ENCODE measurements at places on chromosomes 5 and 9.

- DNase-seq = no peak
Observed at GRCh38 chr9:102650896-102651295, 344.2 kb upstream of the CYLC2 start.

DNA sequence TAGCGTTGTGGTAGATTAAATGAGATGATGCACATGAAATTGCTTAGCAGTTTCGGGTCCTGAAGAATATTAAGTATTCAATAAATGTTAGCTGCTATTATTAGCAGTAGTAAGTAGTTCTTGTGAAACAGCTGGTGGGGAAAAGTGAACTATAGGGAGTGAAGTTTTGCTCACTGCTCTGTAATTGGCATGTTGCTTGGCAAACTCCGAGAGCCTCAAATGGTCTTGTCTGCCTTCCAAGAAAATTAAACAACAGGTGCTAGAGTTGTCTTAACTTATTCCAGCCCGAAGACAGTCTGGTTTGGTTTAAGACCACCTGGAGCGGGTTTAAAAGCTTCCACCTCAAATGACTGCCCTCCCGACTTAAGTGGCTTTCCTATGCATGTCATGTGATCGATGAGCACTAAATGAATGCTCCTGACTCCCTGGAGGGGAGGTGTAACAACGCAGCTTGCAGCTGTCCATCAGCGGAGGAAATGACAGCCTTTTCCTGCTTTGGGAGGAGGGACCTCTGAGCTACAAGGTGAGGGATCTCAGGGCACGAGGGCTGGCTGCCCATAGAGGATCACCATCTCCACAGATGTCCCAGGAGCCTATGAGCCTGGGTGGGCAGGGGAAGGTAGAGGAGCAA is 202.9 kb upstream of the PANK3 start:
- DNase-seq = peak; percentile 28

GRCh38 chr5:140344683-140345423 is 1.6 kb downstream of the HBEGF start:
- no peak for DNase-seq

- no peak for DNase-seq
Observed at GRCh38 chr5:78286290-78286689, 8.2 kb downstream of the AP3B1 start.

DNA sequence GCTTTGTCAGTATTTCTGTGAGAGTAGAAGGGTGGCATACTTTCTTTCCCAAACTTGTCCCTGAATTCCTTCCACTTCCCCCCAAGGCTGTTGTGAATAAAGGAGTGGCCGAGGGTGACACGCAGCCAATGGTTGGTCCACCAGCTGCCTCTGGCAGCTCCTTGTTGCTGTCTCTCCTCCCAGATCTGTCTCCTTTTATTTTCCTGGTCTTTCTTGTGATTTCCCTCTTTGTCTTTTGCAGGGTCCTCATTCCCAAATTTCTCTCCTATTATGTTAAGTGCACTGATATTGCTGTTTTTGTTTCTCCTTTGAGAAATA is 137.5 kb upstream of the HMHB1 start:
- DNase-seq = no peak

DNA sequence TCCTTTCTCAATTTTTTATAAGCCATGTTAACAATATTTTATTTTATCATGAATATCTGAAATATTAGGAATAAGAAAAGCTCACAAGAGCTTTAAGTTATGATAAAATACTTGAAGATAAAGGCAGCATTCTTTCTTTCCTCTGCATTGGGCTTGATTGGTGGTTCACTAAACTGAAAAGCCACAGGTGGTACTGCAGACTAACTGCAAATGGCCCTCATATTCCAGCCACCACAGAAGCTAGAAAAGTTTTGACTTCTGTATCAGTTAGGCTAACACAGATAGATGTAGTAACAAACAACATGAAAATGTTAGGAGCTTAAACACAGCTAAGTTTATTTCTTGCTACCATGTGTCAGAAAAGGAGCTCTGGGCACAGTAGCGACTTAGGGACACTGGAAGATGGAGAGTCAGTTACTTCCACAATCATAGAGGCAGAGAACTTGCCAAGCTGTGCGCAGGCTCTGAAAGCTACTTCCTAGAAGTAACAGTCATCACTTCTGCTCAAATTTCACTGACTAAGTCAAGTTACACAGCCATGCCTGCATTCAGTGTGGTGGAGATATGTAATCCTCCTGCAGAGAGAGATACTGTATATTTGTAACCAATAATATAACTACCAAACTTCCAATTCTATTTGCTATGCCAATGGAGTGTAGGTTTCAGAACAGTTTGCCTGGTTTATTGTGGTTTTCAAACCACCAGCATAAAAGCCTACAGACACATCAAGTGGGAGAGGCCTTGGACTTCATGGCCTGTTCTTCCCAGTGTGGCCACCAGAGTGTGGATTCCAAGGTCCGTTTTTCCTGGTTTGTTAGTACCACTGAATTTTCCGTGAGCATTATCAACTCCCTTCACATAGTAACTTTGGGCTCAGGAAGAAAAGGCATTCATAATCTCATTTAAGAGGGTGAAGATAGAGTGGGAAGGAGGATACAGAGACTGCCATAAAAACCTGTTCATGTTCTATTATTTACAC is 268.3 kb downstream of the PJA2 start:
- peak; percentile 7 for DNase-seq

DNA sequence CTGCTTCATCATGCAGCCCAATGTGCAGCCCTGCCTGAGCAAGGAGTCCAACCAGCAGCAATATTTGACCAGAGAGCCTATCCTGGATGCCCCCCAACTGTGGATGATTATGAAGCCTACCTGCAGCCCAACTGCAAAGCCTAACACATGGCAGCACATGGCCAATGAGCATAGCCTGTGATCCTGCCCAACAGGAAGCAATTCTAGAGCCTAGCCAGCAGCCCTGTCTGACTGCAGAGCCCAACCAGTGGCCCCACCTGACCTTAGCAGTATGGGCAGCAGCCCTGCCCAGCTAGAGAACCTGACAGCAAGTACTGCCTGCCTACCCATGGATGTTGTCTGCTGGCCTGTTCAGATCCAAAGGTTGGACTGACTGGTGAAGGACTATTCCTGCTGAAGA is 97.3 kb upstream of the SH3GL2 start:
- no peak for DNase-seq

DNA sequence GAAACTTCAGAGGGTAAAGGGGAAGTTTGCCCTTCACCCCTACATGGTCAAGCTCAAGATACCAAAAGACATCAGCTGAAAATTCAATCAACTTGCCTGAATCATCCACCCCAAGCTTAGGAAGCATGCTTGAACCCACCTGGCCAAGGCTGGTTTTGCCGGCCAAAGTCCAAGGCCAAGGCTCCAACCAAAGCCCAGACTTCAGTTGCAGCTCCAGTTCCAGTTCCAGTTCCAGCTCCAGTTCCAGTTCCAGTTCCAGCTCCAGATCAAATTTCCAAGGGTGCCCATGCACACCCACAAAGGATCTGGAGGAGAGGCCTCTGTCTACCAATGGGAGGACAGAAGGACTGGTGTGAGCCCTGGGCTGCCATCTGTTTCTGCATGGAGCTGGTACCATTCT is 4.6 kb upstream of the SERINC5 start:
- DNase-seq = no peak

DNA sequence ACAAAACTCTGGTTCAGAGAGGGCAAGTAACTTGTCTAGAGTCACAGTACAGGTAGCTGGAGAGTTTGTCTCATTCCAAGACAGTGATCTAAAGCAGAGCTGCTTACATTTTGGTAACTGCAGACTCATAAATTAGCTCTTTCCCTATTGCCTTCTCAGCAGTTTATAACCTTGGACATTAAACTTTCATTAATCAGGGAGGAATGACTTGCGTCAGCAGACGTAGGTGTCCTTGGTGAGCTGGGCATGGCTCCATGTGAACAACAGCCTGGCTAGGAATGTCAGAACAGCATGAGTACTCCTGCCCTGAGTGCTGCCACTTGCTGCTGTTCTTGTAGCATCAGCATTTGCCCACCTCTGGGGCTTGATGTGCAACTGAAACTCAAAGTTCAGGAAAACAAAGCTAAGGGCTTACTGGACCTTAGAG is 2.2 kb upstream of the ALDOB start:
- DNase-seq = no peak

- DNase-seq = no peak
Observed at GRCh38 chr9:98724810-98725530, 16.2 kb upstream of the GABBR2 start.

DNA sequence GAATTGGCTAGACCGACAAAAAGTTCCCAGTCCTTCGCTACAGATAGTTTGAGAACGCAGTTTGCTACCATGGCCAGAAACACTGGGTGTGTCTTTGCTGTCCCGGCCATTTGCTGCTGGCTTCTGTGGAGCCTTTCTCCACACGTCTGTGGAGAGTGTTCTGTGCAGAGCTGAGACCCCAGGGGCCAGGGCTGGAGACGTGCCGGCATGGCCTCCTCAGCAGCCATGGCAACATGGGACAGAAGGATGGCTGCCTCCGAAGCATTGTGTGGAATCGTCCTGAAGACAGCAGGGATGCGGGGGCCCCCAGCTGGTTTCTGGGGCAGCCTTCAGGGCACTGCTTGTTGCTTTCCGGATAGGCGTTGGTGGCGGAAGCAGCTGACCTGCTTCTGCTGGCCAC is 142.8 kb downstream of the GADD45G start:
- no peak for DNase-seq

DNA sequence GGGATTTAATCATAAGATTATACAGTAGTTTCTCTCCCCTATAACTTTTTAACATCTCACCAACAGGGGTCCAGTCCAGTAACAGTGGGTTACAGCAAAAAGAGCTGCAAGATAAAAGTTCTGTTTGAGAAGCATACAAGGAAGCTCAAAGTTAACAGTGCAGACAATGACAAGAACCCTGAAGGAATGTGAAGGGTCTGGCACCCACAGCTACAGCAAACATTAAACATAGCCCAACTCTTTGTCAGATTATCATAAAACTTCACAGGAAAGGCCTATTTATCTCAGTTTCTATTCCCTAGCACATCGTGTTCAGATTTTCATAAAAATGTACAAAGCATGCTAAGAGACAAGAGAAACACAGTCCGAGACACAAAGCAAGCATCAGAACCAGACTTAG is 309.4 kb downstream of the DIRAS2 start:
- no peak for DNase-seq

DNA sequence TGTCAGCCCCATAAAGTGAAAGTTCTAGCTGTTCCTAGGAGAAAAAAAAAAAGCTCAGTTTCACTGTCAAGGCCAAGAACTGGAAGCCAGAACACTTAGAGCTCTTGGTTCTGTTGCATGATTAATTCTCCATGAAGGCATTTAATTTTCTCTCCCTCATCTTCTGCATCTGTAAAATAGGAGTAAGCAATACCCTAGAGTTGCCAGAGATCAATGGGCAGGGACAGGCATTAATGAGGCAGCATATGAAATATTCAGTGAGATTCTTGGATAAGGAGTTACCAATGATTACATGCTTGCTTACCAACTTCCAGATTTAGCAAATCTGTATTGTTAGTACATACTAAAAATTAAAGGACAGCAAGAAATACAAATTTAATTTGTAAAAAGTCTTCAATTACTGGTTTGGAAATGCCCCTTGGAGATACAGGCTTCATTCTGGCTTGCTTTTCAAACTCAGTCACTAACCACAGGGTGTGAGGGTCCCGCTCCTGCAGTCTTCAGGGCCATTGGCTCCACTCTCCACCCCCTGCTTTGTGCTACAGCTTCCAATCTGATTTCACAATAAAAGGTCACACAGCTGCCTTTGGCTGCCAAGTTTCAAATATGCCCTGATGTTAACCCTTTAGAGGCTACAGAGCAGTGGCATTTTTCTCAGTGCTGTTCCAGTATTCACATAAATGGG is 624.6 kb downstream of the BNC2 start:
- no peak for DNase-seq

DNA sequence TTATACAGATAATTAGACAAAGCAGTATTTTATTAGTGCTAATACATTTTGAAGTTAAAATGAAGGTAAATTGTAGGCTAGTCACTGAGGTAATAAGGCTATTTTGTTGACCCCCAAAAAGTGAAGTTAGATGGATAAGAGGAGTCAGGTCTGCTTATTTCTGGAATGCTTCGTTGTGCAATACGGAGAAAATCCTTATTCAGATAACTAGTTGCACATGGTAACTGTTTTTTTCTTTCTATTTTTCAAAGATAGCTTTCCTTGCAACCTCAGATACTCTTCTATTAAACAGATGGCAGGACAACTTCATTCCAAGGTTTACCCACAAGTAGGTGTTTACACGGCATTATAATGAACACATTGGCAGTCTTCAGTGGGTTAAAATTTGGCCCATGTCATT is 101.1 kb downstream of the TMEM174 start:
- DNase-seq = no peak

DNA sequence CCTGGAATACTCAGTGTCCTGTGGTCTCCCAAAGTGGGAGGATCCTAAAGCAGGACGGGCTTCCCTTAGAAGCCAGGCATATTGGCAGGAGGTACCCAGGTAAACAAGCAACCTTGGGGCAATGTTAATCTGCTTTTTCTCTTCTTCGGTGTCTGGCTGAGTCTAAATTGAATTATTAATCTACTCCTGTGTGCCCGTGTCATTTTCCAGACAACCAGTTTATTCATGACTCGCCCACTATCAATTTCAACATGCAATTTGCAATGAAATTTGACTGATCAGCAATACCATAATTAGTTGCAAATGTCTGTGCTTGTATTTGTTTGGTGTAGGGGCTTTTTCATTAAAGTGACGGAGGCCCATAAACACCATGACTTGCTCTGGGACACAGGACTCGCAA is 32.9 kb upstream of the JADE2 start:
- no peak for DNase-seq

DNA sequence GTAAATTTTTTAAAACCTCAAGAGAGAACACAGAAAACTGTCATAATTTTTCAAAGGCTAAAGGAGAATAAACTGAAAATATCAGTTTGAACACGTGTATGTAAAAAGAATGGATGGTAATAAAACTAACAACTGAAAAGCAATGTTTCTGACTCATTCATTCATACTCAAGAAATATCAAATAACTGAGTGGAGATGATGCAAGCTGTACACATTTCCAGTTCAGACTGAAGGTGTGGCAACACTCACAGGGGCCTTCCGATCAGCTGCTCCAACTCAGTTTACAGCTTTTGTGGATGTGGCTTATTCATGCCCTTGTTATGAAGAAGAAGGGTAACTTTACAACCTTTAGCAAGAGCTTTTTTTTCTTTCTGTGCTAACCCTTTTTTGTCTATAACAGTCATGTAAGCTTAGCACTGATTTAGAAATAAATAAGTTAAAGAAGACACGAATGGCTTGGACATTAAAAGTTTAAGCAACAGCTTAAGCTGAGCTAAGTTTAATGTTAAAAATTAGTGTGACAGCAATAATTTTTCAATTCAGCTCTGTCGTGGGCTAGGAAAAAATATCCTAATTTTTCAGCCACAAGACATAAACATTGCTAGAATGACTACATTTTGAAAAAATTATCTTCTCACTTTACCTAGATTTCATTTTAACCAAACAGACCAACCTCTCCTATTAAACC is 453.5 kb downstream of the RAB3C start:
- DNase-seq = no peak

- no peak for DNase-seq
Observed at GRCh38 chr9:21527579-21527978, 45.5 kb upstream of the IFNE start.

All from WERI-Rb-1 (cell line).